ENCODE measurements at places on chromosomes 5 and 9. TPM values are rescaled to one million over a fixed set of nuclear protein-coding genes. Genes with fewer than 3 reads are reported as not detected.

The TYRP1 gene
- 0.46 TPM for total RNA-seq

The CMYA5 gene
- 0.28 TPM for total RNA-seq

The INSYN2B gene
- 8.3 TPM for total RNA-seq

The NME5 gene
- total RNA-seq = 2.0 TPM

The GRM6 gene
- not detected for total RNA-seq

The QRFP gene
- total RNA-seq = not detected

The ZNF454 gene
- 3.6 TPM for total RNA-seq

The GARIN3 gene
- total RNA-seq = not detected

The ANKRD31 gene
- total RNA-seq = 0.14 TPM

The FRMD3 gene
- total RNA-seq = 0.32 TPM

The B4GALT1 gene
- 115 TPM for total RNA-seq

The BAAT gene
- total RNA-seq = 0.23 TPM

The PCDHA1 gene
- total RNA-seq = 0.09 TPM

The FABP6 gene
- total RNA-seq = not detected

The IFNA1 gene
- total RNA-seq = not detected

The PLAC8L1 gene
- total RNA-seq = 0.59 TPM

The PDE6A gene
- not detected for total RNA-seq

The SGCD gene
- total RNA-seq = 12.7 TPM

The ADAMTS19 gene
- total RNA-seq = 1.4 TPM

The NMUR2 gene
- total RNA-seq = not detected

The FAXDC2 gene
- total RNA-seq = 4.2 TPM

The KLF4 gene
- total RNA-seq = 1.5 TPM

The PCA3 gene
- total RNA-seq = not detected

The OSMR gene
- 111 TPM for total RNA-seq

The CDH6 gene
- total RNA-seq = 82.3 TPM

The PCDHGA5 gene
- 0.92 TPM for total RNA-seq

The MYO10 gene
- total RNA-seq = 264 TPM

The CNTFR gene
- total RNA-seq = not detected

The CCDC127 gene
- total RNA-seq = 5.3 TPM

The OLFML2A gene
- 2.1 TPM for total RNA-seq

The KCNN2 gene
- total RNA-seq = 0.59 TPM

The PTGES gene
- 162 TPM for total RNA-seq

The PPP3R2 gene
- total RNA-seq = not detected

The CD14 gene
- 0.59 TPM for total RNA-seq

The ANAPC2 gene
- 25.5 TPM for total RNA-seq

The IL5 gene
- total RNA-seq = not detected

The ITK gene
- total RNA-seq = not detected

The FGD3 gene
- total RNA-seq = not detected

The DMRT3 gene
- not detected for total RNA-seq

The PDCD1LG2 gene
- 8.3 TPM for total RNA-seq

The PCDHB4 gene
- total RNA-seq = under 0.01 TPM

Data from smooth muscle cell of the umbilical artery (primary cell).